Activated CD4-positive, alpha-beta T cell treated with anti-CD3 and anti-CD28 coated beads for 24 hours (primary cell): ENCODE measurements at places on chromosomes 3 and 15.

DNA sequence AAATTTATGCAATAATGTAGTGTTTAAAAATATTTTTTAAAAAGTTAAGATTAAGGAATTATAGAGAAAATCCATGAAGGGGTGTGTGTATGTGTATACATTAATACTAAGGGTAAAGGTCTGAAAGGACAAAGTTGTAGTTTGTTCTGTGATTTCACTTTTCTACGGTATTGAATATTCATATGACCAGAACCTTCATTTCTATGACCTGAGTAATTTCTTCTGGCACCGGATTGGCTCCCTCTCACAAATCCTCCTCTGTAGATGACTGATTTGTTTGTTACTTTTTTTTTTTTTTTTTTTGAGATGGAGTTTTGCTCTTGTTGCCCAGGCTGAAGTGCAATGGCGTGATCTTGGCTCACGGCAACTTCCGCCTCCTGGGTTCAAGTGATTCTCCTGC, 20.9 kb downstream of the GMPS start:
- DNase-seq, result no peak

GRCh38 chr3:185309302-185309701, 53.6 kb upstream of the MAP3K13 start:
- no peak for DNase-seq

- no peak for DNase-seq
Observed at GRCh38 chr15:93332168-93332553, 243.2 kb upstream of the RGMA start.

- DNase-seq, result no peak
Observed at GRCh38 chr3:59189526-59189925, 139.7 kb upstream of the CFAP20DC start.

GRCh38 chr3:79558943-79559342, 208.9 kb downstream of the ROBO1 start:
- no peak for DNase-seq

- DNase-seq, result no peak
Observed at GRCh38 chr3:135109681-135110080, 314.6 kb downstream of the EPHB1 start.

DNA sequence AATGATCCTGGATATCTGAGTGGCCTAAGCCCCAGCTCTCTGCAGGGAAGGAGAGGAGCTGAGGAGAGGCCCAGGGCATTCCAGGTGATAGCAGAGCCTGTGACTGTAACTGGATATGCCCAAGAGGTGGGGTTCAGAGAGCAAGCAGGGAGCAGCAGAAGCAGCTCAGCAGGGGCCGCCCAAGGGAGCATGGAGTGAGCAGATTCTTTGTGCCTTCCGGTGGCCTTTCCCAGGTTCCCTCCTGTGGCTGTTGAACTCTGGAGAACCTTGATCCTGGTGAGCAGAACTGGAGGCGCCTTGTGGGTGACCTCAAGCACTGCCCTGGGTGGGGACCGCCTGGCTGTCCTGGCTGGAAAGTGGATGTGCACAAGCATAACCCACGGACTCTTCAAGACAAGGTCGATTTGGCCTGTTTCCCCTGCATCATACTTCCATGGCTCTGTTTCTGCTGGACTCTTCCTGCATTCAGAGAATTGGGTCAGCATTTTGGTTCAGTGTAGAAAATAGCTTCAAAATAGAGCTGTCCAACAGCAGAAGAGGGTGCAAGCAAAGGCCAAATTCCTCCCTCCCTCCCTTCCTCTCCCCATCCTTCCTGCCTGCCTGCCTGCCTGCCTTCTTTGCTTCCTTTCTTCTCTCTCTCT, 76.1 kb downstream of the ARNT2 start:
- no peak for DNase-seq

GRCh38 chr3:8441969-8442559, 59.6 kb upstream of the LMCD1 start:
- DNase-seq, result no peak

DNA sequence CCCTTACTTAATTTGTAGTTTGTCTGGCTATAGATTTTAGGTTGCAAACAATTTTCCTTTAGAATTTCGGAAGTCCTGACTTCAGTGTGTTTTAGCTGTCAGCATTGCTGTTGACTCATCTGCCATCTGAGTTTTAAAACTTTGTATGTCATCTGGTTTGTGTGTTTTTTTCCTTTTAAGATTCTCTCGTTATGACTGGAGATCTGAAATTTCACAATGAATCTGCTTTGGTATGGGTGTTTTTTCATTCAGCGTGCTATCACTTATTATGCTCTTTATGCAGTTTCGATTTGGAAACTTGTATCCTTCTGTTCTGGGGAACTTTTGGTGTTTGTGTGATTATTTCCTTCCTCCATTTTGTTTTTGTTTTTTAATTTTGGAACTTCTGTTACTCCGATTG, 53.7 kb upstream of the ZNF280D start:
- DNase-seq, result no peak
